Non-pigmented ciliary epithelial cell (primary cell): ENCODE measurements at places on chromosomes 12 and 14.

DNA sequence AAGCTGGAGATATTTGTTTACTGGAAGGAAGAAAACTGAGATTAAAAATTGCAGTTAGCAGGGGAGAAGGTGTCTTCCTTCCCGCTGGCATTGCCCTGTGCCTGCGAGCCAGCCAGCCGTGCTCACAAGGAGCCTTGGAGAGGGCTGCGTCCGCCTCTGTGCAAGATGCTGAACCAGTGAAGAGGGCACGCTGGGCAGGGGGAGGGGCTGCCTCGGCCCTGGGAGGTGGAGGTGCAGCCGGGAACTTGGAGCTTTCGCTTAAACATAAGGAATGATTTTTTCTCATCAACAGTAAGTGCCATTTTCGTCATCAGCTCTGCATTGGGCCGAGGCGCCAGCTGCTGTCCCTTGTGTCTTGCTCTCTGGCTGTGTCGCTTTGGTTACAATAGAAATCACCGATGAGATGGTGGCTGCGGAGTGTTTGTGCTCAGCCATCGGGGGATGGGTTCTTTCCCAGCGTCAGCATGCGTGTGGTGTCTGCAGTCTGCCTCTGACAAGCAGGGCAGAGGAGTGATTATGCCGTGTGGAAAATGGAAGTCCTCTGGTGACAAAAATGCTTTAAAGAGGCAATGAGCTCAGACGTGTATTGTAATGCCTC, 97.3 kb downstream of the ESR2 start:
- no peak for DNase-seq

GRCh38 chr14:60649875-60650372, 647 bp upstream of the SIX1 start:
- no peak for DNase-seq

DNA sequence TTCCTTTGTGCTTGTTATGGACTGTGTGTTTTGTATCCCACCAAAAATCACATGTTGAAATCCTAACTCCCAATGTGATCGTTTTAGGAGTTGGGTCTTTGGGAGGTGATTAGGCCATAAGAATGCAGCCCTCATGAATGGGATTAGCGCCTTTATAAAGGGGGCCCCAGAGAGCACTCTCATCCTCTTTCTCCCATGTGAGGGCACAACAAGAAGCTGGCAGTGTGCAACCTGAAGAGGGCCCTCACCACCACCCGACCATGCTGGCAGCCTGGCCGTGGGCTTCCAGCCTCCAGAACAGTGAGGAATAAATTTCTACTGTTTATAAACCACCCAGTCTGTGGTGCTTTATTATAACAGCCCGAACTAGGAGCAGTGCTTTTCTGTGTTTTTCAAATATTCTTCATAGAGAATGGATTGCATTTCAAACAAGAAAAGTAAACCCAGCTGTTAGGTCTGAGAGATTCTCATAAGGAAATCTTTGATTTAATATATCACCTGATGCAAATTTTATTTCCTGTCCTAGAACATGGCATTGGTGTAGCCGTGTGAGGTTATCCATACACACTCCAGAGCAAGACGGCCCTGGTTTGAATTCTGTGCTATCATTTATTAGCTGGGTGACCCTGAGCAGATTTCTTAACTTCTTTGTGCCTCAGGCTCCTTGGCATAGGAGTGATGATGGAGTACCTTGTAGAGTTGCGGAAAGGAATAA, 27.8 kb downstream of the HSPB8 start:
- no peak for DNase-seq

DNA sequence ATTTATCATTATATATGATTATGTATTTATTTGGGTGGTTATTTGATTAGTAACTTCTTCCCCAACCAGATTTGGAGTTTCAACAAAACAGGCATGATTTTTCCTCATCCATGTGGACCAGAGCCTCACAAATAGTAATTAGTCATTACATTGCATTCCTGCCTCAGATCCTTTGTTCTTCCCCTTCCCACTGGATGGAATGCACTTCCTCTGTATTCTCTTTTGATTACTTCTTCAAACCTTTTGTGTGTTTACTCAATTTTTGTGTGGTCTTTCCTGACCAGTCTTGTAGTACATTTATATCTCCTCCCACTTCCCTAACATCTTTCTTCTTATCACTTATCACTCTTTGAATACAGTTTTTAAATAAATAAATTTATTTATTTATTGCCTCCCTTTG, 15.5 kb downstream of the SYT1 start:
- DNase-seq = no peak

DNA sequence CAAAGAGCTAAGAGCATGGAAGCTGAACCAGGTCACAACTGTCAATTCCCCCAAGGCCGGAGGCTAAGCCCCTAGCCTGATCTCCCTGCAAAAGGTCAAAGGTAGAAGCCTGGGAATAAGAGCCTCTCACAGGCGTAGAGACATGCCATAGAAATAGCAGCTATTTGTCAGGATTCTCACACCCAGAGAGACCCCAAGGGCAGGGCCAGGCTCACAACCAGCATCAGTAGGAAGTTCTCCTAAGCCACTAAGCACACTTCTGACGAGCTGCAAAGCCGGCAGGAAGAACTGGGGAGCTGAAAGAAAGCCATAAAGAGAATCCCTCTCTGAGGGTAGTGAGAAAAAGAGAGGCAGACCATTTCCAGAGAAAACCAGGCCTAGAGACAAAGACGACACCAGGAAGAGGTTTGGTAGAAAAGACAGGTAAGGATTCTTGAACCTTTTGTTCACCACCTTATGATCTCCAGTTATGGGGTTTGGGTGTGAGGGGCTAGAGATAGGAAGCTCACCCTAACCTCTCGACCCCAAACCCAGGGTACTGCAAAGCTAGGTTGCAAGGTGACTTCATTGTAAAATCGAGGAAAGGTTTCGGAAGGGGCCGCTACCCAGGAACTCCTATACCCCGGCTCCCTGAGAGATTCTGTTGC, 1.0 kb downstream of the SMARCC2 start:
- no peak for DNase-seq

DNA sequence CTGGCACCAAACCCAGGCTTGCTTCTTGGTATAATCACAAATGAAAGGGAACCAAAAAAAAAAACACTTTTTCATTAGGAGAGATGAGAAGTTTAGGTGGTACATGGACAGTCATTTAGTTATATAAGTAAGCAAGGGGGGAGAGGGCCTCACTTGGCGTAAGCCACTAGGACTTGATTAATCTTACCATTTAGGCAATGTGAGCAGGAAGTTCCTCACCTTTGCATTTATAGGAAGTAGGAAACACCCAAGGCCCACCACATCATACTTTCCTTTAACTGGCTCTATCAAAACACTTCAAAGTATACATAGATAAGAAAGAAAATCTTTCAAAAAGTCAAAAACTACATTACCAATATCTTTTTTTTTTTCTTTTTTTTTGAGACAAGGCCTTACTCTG, 6.7 kb upstream of the RPS6KA5 start:
- DNase-seq = no peak

DNA sequence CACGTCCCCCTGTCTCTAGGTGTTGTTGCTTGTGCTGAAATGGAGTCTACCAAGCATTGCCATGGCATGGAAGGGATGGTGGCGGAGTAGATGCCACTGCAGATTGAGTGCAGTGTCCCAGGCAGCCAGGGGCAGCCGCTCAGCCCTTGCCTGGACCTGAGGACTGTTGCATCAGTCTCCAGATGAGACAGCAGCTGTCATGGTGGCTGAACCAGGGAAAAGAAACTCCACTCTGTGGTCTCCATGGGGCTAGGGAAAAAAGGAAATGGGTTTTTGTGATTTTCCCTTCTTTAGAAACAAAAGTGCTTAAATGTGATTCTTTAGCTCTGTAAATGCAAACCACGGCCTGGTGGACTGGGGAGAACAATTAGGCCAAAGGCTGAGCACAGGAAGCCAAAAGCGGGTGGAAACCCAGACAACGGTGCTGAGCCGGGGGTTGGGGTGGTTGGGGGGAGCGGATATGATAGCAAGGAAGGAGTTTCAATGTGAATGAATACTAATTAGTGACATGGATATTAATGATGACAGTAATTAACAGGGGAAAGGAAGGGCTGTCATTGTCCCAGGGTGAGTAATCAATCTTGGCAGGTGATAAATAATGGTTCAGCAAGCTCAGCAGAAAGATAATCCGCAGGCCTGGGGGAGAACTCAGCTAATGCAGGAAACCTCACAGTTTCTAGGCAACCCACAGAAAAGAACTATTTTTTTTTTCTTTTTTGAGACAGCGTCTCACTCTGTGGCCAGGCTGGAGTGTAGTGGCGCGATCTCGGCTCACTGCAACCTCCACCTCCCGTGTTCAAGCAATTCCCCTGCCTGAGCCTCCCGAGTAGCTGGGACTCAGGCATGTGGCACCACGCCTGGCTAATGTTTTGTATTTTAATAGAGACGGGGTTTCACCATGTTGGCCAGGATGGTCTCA, 442.6 kb downstream of the DPF3 start:
- no peak for DNase-seq

DNA sequence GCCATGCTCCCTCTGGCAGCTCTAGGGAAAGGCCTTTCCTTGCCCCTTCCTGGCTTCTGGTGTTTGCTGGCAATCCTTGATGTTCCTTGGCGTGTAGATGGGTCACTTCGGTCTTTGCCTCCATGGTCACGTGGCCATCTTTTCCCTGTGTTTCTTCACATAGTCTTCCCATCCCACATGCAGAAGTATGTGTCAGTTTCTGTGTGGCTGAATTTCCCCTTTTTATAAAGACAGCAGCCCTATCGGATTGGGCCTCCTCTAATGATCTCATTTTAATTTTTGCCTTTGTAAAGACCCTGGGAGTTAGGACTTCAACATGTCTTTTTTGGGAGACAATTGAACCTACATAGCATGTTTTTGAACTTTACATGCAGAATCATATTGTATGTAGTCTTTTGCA, 107.2 kb upstream of the FGD4 start:
- no peak for DNase-seq

GRCh38 chr12:3834774-3835173, 38.4 kb downstream of the PARP11 start:
- no peak for DNase-seq

DNA sequence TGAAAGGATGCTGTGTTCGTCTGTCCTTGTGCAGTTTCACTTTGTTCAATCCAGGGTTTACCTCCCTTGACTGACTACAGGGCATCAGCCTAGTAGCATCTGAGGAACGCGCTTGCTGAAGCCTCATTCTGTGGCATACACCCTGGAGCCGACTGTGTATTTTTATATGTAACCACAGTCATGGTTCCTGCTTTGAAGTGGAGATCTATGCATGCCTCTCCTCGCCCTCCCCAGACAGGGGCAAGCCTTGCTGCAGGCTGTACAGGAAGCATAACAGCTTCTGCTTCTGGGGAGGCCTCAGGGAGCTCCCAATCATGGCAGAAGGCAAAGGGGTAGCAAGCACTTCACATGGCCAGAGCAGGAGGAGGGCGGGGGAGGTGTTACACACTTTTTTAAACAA, 262.1 kb downstream of the BCL11B start:
- no peak for DNase-seq

DNA sequence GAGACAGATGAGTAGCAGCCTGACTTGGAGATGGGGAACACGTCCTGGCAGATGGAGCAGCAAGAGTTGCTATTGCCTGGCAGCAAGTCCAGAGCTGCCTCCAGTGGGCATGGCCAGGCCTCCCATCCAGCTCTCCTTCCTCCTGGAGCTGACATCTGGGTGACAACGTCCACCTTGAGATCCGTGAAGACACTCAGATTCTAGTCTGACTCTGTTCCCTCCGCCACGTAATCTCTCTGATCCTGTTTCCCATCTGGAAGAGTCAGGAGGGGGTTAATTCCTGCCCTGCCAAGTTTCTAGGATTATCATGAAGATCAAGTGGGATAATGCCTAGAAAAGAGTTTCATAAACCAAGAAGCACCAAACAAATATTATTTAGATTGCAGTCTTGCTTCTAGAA, 65.3 kb upstream of the FAM181A start:
- DNase-seq = no peak
